GOT3 (cell line): ENCODE measurements at places on chromosomes 4 and X.

DNA sequence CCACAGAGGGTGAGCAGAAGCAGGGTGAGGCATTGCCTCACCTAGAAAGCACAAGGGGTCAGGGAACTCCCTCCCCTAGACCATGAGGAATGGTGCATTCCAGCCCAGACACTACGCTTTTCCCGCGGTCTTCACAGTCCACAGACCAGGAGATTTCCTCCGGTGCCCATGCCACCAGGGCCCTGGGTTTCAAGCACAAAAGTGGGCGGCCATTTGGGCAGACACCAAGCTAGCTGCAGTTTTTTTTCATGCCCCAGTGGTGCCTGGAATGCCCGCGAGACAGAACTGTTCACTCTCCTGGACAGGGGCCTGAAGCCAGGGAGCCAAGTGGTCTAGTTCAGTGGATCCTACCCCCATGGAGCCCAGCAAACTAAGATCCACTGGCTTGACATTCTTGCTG is 12.8 kb downstream of the NAP1L3 start:
- no peak for DNase-seq

DNA sequence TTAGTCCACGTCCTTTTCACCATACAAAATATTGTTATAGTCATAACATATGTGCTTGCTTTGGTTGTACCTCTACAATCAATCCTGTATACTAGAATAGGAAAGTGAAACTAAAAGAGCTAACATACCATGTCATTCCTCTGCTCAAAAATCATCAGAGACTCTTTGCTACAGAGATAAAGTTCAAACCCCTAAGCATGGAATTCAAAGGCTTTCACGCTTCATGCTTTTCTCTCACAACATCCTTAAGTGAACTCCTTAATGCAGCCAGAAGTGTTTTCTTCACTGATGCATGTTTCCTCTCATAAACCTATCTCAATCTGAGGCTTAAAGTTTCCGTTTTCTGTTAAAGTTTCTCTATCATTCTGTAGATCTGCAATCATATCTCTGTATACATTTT is 744.6 kb upstream of the IGFBP7 start:
- no peak for DNase-seq

DNA sequence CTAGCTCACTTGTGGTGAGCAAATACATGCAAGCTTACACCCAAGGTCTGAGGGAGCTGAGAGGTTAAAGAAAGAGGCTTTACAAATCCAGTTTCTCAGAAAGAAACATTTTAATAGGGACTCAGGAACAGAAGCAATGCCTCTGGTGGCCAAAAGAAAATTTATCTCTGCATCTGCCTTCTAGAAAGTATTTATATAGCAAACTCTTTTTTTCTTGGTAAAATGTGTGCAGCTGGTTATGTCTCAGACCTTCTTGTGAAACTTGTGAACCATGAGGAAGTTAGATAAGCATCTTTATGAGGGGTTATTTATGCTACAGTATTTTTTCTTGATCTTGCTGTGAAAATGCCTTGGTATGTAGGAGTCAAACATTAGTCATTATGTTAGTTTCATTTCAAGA is 48.5 kb upstream of the CYSLTR1 start:
- no peak for DNase-seq

DNA sequence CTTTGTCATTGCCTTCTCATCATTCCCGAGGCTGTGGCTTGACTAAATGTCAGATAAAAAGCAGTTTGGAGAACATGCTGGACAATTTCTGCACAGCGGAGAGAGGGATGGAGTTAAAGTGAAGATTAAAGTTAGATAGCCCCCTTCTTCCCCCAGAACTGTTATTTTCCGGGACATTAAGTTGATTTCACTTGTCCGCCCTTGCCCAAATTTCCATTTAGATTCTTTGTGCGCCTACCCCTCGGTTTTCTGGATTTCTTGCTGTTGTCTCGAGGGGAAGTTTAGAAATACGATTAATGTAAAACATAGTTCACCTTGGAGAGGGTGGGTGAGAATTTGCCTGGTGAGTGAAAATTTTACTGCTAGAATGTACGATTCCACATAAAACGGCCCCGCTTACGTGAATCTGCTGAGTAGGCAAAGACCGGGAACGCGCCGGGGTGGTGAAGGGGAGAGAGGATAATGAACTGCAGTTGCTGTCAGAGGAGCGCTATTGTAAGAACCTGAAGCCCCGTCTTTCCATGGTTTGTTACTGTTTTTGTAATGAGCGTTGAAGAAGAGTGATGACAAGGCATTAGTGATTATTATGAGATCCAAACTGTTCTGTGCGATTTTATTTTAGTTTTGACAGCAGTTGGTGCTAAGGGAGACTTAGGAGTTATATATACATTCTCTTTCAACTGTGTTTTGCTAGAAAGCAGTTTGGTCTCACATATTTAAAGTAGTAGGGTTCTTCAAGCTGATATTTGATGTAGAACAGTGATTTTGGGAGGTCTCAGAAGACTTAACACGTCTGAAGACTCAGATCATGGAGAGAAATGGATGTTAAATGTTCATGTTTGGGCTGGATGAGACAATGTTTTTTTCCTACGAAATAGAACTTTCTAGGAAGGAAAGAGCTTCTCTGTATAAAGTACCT is 73.0 kb downstream of the AFF1 start:
- no peak for DNase-seq

GRCh38 chrX:121231566-121232358 is 184.4 kb downstream of the GLUD2 start:
- no peak for DNase-seq

DNA sequence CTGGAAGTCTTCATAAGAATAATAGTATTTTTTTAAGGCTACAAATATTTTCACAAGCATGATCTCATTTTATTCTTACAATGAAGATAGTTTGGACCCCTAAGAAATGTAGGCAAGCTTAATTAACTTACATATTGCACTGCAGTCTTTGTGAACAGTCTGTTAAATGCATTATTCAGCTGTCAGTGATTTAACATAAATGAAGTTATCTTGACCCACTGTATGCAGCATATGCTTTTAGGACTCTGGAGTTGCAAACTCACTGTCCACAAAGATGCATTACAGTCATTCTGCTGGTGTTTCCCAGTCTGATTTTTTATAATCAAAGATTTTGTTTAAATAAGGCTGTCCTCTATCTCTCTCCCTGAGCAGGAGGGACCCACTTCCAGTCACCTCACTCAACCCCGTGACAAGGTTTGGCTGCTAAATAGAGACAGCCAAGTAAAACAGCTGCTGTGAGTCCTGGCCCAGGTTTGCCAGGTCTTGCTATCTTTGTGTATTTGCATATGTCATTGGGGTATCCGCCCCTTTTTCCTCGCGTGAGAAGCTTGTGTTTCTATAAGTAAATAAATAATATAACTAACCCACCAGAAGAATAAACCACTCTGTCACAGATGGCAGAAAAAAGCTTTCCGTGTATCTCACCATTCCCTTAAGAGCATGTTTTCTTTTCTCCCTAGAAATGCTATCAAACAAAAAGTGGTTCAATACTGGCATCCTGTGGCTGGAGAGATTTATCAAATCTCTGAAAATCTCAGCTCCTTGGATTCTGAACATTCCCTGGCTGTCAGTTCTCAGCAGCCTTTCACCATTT is 67.0 kb downstream of the SLC7A11 start:
- DNase-seq = no peak

- no peak for DNase-seq
Measured at GRCh38 chr4:126395664-126396063, 1080.9 kb downstream of the FAT4 start.

DNA sequence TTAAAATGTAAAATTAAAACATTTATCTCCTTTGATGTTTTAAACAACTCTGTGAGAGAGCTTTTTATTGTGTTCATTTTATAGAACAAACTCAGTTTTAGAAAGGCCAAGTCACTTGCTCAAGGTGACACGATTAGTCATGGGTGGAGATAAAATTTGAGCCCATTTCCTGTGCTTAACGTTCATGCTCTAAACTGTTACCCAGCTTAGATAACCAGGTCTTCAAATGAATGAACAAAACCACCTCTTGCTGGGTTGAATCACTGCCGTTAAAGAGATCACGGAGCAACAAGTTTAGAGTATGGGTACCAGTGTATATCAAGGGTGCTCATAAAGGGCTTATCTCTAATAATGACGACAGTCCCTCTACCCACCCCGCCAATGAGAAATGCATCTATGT is 10.2 kb upstream of the CASK start:
- no peak for DNase-seq

GRCh38 chr4:173009129-173009823 is 159.3 kb upstream of the GALNT7 start:
- DNase-seq = no peak

DNA sequence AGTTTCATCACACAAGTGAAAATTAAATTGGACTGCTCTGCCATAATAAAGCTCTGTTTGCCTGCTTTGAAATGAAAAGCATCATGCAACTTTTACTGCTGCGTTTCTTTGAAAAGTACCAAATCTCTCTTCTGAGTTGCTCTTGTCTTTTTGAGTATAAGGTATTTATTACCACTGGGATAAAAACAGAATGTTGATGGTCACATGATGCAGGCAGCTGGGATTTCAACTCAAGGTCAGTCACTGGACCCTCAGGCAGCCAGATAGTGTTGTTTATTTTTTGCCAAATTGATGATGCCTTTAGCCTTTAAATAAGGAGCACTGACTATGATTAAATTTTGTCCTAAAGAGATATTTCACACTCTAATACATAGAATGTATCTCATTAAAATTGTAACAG is 32.7 kb downstream of the DMD start:
- no peak for DNase-seq

GRCh38 chr4:123023647-123024046 is 101.2 kb upstream of the NUDT6 start:
- DNase-seq = no peak
